ENCODE measurements at places on chromosomes 13 and 19.
A peak's percentile ranks its signal among the peaks of the same experiment; 100 is the strongest.

- no peak for DNase-seq
Measured at GRCh38 chr19:15124572-15125231, 17.5 kb downstream of the SYDE1 start.

DNA sequence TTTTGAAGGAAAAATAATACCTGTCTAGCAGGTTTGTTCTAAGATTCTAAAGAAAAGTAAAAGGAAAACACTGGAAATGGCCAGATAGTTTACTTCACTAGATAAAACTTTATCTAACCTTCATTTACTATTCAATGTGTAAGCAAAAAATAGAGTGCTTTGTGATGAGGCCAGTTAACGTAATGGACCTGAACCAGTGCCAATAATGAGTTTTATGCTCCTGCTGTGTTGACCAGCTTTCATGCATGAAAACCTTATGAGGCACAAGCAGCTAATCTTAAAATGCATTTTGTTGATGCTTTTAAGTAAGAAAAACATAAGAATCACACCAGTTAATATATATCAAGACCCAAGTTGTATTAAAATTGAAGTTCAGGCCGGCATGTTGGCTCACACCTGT, 617.2 kb upstream of the GPC6 start:
- DNase-seq = no peak

DNA sequence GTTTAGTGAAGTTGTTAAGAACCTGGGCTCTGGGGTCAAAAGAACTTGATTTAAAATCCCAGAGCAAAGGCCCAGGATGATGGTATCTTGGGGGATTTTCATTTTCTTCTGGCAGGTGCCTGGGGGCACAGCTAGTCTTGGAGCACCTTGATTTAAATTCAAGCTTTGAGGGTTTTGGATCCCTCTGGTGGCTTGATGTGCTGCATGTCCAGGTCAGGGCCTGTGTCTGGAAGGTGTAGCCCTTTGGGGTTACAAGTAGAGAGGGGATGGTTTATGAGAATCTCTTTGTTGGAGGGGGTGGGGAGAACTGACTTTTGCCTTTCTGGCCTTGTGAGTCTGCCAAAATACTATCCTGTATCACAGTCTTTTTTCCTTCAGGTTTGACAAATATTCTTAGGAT, 55.8 kb downstream of the AKAP11 start:
- DNase-seq = no peak

- no peak for DNase-seq
Measured at GRCh38 chr13:37561031-37561430, 37.5 kb downstream of the POSTN start.

DNA sequence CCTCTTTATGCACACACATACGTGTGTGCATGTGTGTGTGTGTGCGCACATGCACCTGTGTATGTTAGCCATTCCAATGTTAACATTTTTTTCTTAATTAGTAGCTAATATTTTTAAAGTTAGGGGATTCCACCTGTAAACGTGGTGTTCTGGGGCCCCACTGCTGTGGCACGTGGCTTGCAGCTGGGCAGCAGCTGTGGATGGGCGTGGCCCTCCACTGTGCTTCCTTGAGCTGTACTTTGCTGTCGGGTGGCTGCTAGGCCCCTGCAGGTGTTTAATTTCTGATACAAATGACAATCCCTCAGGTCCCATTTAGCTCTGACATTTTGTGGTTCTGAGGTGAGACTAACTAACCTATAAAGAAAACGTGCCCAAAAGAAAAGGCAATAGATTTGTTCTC, 58.9 kb upstream of the GJB6 start:
- DNase-seq = no peak

DNA sequence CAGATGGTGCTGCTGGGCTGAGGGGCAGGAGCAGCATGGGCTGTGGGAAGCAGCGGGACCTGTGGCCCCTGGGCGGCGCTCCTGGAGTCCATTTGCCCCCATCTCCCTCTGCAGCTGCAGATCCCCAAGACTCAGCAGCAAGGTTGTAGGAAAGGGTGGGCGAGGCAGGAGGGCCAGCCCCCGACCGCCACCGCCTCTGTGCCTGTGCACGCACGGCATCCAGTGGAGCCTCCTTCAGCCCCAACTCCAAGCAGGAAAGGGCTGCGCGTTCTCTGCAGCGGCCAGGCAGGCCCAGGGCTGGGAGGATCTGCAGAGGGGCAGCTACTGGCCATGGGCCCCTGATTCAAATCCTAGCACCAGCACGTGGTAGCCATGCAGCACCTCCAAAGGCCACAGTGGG, 20.8 kb downstream of the DPF1 start:
- no peak for DNase-seq

GRCh38 chr13:78139765-78140164, 221.1 kb upstream of the EDNRB start:
- no peak for DNase-seq

DNA sequence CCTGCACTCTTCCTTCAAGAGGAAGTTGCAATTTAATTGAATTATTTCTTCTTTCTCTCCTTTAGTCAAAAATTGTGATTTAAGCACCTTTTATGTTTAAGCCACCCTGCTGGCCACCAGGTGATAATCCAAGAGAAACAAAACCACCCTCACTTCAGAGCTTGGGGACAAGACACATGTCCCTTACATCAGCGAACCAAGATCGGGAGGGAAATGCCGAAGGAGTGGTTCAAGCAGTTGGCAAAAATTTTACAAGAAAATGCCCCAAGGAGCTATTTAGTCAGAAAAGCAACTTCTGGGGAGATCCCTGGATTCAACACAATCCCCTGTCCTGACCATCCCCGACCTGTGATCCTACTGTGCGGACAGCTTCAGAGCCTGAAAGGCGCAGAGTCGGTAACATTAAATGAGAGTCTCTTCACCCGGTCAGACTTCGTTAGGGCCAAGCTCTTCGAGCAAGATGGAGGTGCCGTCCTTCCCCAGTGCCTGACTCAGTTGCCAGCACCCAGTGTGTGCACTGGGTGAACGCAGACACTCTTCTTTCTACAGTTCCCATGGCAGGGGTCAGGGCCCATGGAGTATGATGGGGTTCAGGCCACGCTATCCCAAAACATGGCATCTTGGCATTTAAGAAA, 78.6 kb upstream of the TM9SF2 start:
- no peak for DNase-seq

- no peak for DNase-seq
Measured at GRCh38 chr13:45162821-45163220, 38.0 kb downstream of the KCTD4 start.

GRCh38 chr19:19230999-19231398, 19.2 kb downstream of the NCAN start:
- no peak for DNase-seq

GRCh38 chr13:95614641-95615245, 29.8 kb downstream of the DZIP1 start:
- DNase-seq = no peak

- no peak for DNase-seq
Measured at GRCh38 chr13:41545432-41545707, 88.0 kb downstream of the RGCC start.

- DNase-seq = no peak
Measured at GRCh38 chr13:107715496-107715895, 499.8 kb downstream of the LIG4 start.

DNA sequence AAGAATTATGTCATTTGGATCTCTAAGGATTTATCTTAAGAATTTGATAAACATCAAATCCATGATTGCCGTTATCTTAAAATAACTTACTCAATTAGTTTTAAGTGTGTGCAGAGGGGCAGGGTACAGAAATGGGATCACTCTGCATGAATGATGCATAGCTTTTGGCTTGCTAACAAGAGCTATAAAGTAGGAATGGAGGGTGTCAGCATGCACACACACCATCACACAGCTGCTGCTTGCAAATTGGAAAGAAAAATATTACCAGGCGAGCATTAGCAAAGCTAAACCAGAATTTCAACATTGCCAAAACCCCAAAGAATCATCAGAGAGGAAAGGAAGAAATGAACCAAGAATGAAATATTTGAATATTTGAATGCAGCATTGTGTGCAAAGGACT, 580.6 kb downstream of the LMO7 start:
- DNase-seq = no peak

- DNase-seq = no peak
Measured at GRCh38 chr19:46221981-46222610, 7.4 kb upstream of the IGFL1 start.

DNA sequence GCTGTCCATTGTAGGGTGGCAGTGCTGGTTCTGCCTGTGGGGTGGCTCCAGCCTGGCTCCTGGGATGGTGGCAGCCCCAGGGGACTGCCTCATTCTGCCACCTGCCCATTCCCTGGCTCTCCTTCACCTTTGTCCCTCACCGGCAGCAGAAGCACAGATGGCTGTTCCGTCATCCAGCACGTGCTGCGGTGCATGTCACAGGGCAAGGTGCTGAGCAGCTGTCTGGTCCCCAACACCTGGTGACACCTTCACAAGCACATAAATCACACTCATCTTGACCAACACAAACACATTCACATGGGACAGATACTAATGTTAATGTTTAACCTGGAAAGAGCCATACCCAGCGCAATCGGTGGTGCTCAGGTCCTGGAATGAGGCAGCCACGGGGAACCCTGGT, 126.8 kb downstream of the UQCRFS1 start:
- DNase-seq = no peak

GRCh38 chr13:32840989-32841713, 175.1 kb upstream of the KL start:
- no peak for DNase-seq

DNA sequence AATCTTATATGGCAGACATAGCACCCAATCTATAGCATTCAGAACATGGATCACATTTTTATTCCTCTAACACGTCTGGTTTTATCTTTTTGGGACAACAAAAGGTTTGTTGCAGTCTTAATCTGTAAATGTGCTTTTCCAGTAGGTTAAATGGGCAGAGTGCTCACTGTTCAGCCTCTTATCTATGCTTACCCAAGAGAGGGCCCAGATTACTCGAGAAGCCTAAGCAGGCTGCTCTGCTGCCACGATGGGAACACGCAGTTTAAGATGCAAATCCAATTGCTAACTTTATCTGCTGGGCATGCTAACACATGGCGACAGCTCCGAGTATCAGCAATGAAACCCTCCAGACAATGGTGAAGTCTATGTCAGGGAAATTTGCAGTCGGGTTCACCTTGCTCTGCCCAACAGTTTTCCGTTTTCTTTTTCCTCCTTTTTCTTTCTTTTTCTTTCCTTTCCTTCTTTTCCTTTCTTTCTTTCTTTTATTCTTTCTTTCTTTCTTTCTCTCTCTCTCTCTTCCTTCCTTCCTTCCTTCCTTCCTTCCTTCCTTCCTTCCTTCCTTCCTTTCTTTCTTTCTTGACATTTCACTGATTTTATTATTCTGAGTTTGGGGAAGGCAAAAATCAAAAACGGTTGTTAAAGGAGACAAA, 115.3 kb downstream of the RBM26 start:
- no peak for DNase-seq

DNA sequence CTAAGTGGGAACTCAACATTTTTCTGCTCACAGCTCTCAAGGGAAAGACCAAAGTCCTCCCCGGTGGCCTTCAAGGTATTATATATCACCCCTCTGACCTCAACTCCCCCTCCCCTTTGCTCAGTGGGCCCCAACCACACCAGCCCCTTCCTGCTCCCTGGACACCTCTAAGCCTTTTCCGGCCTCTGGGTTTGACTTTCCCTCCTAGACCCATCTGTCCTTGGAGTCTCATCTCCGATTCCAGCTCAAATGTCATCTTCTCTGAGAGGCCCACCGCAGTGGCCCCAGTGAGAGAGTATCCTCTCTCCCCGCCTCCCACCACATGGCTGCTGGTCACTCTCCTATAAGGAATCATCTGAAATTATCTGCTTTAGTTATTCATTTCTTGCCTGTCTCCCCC, 941 bp upstream of the UHRF1 start:
- no peak for DNase-seq

- DNase-seq = no peak
Measured at GRCh38 chr19:31146015-31146414, 203.2 kb downstream of the TSHZ3 start.

- no peak for DNase-seq
Measured at GRCh38 chr13:85828094-85828684, 29.0 kb upstream of the SLITRK6 start.

- DNase-seq = no peak
Measured at GRCh38 chr13:69155136-69155535, 952.5 kb upstream of the ATXN8OS start.

DNA sequence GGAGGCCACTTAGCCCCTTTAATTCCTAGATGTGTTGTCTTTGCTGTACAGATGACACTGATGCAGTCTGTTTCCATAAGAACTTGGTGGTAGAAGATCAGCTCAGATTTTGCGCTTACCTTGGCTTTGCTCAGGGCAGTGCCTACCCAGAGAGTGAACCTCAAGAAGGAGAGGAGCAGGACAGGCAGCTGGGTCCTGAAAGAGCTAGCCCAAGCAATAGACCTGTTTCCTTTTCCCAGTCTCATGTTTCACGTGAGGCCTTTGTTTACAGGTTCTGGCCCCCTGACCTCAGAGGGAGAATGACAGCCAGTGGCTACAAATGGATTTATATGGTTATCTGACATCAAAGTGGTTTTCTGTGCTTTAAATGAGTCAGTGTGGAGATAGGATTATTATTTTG, 40.1 kb downstream of the METTL21C start:
- no peak for DNase-seq

DNA sequence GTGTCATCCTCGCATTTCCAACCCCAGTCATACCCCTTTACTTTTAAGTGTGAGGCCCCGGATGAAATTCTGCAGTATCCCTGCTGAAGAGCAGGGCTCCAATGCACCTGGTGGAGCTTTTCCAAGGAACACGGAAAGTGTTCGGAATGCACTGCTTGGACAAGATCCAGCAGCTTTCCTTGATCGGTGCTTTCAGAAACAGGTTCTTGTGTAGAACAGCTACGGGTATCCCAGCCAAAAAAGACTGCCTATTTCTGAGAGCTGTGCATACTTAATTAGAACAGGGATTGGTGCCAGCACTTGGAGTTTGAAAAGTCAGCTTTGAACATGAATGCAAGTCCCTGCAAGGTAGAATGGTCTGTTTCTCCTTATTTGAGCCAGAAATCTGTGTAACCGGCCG, 87.2 kb upstream of the C1QTNF9B start:
- DNase-seq = no peak

- DNase-seq = peak; percentile 28
Measured at GRCh38 chr19:49502866-49503581, 6.8 kb downstream of the RPS11 start.

GRCh38 chr13:103031332-103031873, 34.8 kb downstream of the SLC10A2 start:
- DNase-seq = no peak

DNA sequence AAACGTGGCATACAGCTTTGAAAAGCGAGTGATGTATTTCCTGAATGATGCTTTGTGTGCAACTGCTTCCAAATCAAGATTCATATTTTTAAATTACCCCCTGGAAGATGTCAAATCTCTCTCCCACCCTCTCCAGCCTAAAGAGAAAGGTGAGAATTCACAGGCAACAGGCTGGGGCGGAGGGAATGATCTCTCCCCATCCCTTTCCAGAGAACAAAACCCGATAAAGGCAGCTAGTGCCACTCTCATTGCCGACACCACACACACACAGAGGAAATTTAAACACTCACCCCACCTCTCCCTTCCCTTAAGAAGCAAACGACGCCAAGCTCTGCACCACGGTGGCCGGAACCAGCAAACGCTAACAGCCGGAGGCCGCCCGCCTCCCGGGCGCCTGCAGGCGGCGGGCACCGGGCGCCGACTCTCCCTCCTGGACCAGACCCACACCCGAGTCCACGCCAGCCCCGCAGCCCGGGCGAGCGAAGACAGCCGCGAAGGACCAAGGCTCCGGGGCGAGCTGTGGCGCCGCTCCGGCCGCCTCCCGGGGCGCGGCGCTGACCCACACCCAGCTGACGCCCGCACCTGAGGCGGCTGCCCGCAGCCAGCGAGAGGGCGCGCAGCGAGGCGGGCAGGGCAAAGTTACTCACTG, 477 bp downstream of the LNX2 start:
- DNase-seq = peak; percentile 21

Data from activated T-cell treated with anti-CD3 and anti-CD28 coated beads for 4 hours (primary cell).